Stimulated activated CD4-positive, alpha-beta T cell treated with anti-CD3 and anti-CD28 coated beads, Interleukin-1b, Interleukin-23, amount 100 ng/mL, for 48 hours (primary cell): ENCODE measurements at places on chromosomes 12 and 14.

DNA sequence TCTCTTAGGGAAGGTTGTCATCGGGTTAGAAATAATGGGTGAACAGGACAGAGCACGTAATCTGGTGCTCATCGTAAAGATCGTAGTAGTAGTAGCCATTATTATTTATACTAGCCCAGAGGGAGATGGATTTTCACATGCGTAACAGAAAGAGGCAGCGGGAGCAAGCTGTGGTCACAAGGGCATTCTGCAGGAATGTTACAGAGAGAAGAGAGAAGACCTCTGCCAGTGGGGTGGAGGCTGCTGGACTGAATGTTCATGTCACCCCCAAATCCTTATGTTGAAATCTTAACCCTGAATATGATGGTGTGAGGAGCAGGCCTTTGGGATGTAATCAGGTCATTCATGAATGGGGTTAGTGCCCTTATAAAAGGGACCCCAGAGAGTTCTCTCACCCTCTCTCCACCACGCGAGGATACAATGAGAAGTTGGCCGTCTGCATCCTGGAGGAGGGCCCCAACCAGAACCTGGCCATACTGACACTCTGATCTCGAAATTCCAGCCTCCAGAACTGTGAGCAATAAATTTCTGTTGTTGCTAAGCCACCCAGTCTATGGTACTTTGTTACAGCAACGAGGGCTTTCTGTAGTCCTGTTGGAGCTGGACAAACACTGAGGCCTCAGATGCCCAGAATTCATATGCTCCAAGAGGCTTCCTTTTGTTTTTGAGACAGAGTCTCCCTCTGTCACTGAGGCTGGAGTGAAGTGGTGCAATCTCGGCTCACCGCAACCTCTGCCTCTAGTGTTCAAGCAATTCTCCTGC is 131.2 kb upstream of the MED13L start:
- no peak for DNase-seq

- no peak for DNase-seq
Observed at GRCh38 chr14:90253826-90254225, 2.5 kb upstream of the PSMC1 start.

DNA sequence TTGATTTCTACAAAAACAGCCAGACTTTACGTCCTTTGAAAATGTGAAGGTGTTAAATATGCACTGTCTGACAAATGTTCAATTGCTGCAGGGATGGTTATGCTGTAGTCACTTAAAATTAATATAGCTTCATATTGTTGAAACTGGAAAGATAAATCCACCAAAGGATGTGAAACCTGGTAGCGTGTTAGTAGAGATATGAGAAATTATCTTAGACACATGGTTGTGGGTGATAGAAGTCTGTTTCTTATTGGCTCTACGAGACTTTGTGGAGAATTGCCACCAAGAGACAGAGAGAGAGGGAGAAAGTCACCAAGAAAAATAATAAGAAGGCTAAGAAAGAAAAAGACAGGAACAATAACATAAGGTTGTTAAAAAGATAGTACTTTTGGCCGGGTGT is 2.6 kb upstream of the CAPRIN2 start:
- DNase-seq = no peak

DNA sequence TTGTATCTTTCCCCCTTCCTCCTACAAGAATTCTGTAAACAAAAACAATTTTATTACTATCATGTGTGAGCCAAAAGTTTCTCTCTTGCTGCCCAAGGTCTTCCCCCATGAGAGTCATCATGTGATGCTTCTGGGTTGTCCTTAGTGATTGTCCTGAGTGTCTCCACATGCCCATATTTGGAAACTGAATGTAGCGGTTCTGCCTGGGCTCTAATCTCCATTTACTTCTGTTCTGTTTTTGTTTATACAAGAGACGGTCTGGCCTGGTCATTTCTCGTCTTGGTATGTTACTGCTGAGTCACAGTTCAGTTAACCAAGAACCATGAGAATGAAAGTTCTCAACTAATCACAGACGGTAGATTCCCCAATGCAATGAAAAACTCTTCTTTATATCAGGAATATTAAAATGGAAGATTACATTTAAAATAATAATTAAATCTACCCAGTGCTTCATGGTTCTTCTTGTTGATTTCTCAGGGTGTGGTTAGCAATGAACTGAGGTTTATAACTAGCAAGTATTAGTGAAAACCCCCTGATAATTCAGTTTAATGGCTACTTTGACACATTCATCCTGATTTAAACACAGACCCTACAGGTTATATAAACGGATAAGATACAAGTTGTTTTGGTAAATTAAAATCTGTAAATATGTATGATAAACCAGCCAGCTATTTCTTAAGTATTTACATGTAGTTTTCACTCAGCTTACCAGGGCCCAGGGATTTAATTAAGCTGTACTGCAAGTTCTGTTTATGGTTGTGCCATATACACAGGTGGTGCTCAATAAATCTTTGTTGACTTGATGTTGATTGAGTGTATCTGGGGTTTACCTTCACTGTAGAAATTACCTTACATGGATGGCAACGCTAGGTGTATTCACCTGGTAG is 81.1 kb downstream of the PELI2 start:
- DNase-seq = no peak

DNA sequence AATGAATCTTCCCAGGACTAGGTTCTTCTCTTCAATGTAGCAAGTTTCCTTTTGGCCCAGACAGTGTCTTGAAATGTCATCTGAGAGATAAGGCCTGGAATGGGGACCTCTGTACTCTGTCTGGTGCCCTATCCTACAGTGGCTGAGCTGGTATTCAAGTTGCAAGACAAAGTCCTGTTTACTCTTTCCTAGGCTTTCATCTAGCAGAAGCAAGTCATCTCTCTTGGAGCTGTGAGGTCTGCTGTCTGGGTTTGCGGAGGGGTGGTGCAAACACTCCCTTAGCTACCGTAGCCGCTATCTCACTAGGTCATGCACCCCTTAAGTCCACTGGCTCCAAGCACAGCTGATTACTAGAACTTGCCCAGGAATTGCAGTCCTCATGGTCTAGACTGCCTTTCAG is 149.7 kb upstream of the SLC16A7 start:
- no peak for DNase-seq

DNA sequence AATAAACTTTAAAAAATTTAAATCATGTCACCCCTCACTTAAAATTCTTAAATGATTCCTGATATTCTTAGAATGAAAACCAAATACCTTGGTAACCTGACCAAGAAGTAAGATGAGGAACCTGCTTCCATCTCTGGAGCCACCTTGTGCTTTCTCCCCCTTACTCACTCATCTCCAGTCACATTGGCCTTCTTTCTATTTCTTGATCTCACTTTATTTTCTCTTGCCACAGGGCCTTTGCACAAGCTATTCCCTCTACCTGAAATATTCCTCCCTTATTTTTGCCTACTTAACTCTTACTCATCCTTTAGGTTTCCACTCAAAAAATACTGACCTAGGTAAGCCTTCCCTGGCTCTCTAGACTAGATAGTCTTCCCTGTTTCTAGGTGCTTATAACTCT is 5.1 kb downstream of the ZCRB1 start:
- no peak for DNase-seq

- DNase-seq = no peak
Observed at GRCh38 chr12:23751641-23752040, 197.8 kb downstream of the SOX5 start.

GRCh38 chr12:2605301-2605700 is 189.5 kb upstream of the FKBP4 start:
- no peak for DNase-seq

DNA sequence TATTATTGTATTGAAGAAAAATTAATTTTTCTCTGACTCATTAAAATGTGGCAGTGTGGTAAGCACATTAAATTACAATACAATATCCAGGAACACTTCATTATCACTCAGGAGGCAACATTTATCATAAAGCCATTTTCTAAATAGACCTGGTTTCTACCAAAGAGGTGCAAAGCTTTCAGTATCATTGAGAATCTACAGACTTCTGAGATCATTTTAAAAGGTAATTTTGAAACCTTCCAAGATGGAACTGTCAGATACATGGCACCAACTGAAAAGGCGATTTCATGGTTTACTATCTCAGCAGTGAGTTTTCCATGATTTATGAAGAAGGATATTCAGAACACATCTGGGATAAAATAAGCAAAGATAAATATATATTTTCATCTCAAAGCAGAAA is 85.8 kb downstream of the KITLG start:
- no peak for DNase-seq

DNA sequence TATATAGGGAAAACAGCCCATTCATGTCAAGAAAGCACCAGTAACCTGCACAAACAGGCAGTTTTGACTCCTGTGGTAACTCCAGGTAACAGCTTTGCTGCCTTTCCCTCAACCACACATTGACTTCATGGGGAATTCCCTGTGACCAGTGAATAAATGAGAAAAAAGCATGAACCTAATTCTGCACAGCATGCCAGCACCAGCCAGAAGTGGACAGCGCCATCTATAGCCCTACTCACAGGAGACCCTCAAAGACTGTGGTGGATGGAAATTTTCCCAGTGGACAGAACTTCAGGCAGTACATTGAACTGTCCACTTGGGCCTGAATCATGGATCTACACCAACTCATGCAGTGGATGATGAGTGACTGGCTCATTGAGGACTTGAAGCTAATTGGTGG is 152.1 kb downstream of the SLC8A3 start:
- no peak for DNase-seq

DNA sequence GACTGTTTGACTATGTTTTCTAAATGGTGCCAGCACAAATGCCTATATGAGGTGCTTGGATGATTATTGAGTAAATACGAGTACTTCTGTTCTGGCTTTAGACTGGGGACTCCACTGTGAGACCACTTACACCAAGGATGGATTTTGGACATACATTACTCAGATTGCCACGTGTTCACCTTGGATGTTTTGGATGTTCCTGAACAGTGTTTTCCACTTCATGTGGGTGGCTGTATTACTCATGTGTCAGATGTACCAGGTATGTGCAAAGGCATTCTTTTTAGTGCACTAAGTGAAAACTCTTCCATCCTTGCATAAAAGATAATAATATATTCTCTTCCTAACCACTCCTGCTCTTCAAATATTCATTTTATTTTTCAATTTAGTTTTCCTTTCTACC is 30.7 kb downstream of the CSRP2 start:
- DNase-seq = no peak

GRCh38 chr12:3328571-3328970 is 162.4 kb upstream of the PRMT8 start:
- DNase-seq = no peak

- no peak for DNase-seq
Observed at GRCh38 chr12:66884091-66884490, 205.2 kb upstream of the GRIP1 start.

DNA sequence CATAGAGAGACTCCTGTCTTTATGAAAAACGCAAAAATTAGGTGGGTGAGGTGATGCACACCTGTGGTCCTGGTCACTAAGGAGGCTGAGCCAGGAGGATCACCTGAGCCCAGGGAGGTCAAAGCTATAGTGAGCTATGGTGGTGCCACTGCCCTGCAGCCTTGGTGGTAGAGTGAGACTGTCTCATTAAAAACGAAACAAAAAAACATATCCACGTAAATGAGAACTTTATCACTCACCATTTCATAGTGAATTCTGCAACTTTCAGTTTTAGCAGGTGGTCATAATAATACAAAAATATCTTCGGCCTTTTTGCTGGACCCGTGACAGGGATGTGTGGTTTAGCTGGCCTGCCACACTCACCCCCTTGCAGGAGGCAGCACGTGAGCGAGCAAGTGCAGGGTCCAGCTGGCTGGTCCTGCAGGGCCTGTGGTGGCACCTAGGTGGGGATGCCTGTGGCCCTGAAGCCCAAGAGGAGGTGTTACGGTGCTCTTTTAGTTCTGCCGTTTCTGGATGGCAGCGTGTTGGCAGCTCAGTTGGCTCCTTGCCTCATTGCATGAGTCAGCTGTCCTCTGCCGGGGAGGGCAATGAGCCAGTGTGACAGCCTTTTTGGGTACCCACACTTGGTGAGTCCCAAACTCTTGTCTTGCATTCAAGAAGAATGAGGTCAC is 1330.7 kb upstream of the TMEM132C start:
- peak; percentile 24 for DNase-seq

DNA sequence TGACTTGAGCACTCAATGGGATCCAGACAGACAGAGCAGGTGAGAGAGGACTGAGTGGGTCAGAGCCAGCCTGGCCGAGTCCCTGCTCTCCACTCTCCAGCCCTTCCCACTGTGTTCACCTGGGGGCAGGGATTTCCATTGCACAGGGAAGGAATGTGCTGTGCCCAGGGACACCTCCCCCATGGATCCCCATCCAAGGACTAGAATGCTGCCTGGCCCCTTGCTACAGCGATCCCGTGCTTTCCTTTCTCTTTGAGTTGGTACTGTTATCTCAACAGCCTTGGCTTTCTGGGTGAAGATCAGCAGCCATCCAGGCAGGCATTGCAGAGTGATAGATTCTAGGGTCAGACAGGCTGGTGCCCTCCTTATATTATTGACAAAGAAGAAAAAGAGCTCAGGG is 60.3 kb upstream of the DLK1 start:
- DNase-seq = no peak

DNA sequence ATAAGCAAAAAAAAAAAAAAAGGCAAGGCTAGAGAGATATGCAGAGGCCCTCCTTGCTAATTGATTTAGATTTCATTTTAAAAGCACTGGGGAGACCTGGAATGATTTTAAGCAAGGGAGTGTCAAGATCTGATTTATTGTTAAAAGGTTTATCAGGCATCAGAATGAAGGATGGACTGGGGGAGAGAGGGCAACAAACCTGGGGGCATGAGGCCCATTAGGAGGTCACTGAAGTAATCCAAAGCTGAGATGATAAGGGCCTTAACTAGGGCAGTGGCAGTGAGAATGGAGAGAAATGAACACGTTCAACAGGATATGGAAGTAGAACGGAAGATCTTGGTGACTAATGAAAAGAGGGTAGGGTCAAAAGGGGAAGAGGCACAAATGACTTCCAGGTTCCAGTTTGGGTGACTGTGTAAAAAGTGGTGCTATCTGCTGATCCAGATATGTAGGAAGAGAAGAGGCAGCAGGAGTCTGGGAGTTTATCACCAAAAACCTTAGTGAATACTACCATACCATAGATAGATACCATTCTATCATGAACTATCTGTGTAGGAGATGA is 24.0 kb downstream of the KITLG start:
- DNase-seq = no peak

DNA sequence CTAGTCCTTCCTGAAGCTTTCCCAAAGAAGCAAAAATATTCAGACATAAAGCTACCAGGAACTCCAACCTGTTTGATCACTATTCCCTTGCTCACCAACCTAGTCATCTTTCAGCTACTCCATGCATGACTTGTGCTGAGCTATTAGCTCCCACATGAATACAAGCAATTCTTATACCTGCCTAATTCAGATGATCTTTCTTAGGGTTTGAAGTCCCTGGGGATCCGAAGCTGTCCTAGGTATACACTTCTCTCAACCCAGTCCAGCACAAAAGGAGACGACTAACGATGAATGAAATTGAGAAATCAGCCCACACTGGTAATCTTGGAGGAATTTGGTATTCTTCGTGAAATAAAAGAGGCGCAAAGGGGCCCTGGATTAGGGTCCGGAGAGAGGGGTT is 631 bp upstream of the PTGR2 start:
- DNase-seq = no peak
